ENCODE measurements at places on chromosomes 3 and 15.
A peak's percentile ranks its signal among the peaks of the same experiment; 100 is the strongest.

DNA sequence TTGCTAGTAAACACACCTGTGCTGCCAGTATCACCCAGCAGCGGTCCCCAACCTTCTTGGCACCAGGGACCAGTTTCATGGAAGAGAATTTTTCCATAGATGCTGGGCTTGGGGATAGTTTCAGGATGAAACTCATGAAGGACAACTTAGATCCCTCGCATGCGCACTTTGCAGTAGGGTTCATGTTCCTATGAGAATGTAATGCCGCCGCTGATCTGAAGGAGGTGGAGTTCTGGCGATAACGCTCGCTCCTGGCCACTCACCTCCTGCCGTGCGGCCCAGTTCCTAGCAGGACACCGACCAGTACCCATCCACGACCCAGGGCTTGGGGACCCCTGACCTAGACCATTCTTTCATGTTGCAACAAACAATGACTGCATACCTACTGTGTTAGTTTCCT, 89.7 kb downstream of the TOP2B start:
- DNase-seq: no peak

DNA sequence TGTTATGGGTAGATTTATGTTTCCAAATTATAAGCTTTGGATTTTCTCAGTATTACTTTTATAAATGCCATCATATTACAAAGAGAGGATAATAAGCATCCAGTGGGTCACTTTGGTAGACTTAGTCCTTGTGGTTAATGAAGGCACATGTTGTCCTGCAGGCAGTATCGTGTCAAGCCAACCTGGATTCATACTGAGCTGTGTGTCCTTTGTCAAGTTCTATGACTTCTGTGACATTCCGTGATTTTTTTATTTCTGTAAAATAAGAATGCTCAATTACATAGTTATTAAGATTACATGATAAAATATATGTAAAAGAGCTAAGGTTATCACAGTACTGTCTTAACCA, 257.7 kb downstream of the RBMS3 start:
- DNase-seq: no peak

DNA sequence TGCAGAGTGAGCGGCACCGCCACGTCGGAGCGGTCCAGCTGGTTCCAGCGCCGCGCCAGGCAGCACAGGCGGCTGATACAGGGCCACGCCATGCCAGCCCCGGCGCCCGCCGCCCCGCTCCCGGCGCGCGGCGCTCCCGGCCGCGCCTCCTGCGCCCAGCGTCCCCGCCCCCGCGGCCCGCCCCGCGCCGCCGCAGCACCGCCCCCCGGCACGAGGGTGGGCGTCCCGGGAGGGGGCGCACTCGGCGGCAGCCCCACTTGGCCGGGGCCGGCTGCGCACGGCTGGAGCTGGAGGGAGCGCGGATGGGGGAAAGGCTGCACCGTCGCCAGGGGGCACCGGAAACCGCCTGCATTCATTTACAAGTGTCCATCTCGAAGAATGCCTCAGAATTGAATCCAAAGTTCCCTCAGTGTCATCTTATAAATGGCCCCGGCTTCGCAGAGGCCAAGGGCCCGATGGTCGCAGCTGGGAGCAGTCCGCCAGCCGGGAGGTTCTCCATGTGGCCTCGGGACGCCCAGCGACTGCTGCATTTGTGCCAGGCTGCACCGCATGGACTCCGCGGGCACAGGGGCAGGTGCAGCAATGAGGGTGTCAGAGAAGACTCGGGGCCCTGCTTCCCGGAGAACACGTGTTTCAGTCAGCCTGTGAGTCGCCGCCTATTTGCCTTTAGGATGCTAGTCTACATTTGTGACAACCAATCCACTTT, at the start of gene MAP6D1:
MAP6D1 (minus strand) TSS at position 122 of the 706 bp plus-strand sequence; CDS start at position 92, 30 bp downstream.
- peak; percentile 39 for DNase-seq

DNA sequence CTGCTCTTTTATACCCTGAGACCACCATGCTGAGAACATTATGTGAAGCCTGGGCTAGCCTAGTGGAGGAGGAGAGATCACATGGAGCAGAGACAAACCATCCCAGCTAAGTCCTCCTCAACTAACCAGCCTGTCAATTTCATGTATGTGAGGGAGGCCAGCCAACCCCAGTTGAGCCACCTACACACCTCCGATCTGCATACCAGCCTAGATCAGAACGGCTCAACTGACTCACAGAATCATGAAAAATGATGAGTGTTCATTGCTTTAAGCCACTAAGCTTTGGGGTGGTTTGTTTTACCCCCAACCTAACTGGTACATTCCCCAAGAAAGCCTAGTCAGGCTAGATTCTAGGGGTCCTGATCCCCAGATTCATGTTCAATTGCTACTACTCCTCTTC, 19.4 kb upstream of the CA12 start:
- peak; percentile 47 for DNase-seq

DNA sequence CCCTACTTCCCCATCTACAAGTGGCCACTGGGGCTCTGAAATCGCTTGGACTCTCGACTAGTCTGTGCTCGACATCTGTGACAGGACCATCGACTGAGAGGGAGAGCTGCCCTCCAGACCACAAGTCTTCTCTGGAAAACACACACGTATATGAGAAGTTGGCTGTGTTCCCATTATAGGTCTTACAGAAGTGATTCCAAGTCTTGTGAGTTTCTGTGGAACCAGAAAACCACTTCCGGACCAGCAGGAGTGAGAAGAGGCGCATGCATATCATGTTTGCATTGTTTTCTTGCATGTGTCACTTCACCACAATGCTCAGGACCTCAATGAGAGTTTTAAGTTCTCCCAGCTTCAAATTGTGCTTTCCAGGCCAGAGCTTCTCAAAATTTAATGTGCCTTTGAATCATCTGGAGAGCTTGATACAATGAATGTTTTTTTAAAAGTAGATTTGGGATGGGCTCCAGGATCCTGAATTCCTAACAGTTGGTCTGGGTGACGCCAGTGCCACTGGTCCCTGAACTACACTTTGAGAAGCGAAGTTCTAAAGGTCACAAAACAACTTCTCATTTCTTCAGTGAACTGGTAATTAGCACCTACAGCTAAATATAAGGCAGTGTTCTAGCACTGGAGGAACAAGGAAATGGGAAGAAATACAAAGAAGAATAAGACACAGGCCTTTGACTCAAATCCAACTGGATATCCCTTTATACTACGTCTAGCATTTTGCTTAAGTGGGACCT, 15.7 kb downstream of the LIPC start:
- DNase-seq: peak; percentile 81

GRCh38 chr3:128499724-128500275, 6.8 kb upstream of the GATA2 start:
- DNase-seq: peak; percentile 59

GRCh38 chr3:148884261-148884660, 19.2 kb downstream of the CPA3 start:
- peak; percentile 67 for DNase-seq

DNA sequence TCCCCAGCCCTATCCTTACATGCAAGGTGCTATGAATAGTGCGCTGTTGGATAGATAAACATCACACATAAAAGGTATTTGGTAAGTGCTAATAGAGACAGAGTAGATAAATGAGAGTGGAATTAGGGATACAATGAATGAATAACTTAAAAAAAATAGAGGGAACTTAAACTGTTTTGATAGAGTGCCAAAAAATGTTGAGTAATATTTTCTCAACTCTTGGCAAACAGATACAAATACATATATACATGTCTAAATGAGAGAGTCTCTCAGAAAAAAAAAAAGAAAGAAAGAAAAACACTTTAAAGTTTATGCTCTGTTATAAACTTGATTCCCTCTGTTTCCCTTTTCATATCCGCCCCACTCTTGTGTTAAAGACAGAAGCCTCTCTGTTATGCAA, 667.4 kb downstream of the ROBO2 start:
- DNase-seq: peak; percentile 59

DNA sequence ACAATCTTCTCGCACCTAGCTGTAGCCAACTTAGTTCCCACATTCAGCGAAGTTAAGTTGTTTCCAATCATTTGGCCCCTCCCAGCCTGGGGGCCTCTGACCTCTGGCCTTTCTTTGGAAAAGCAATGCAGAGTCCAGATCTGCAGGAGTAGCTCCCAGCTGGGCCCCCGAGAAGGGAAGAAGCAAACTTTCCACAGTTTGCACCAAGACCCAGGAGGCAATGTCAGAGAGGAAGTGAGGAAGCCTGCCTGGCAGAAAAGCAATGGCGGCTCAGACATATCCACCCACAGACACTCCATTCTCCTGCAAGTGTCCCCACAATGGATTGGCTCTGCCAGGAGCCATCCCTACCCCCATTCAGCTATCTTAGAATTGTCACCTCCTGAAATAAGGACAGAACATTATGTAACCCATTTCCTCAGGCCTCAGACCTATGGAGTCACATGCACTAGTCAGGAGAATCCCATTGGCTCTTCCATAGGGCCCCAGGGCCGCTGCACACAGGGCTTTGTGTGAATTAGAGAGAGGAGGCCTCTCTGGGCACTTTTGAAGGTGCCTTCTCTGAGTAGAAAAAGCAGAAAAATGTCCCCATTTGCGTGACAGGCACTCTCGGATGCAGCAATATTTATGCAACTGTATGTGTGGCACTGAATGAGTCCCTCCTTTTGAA, 3.0 kb upstream of the BUB1B start:
- DNase-seq: no peak

DNA sequence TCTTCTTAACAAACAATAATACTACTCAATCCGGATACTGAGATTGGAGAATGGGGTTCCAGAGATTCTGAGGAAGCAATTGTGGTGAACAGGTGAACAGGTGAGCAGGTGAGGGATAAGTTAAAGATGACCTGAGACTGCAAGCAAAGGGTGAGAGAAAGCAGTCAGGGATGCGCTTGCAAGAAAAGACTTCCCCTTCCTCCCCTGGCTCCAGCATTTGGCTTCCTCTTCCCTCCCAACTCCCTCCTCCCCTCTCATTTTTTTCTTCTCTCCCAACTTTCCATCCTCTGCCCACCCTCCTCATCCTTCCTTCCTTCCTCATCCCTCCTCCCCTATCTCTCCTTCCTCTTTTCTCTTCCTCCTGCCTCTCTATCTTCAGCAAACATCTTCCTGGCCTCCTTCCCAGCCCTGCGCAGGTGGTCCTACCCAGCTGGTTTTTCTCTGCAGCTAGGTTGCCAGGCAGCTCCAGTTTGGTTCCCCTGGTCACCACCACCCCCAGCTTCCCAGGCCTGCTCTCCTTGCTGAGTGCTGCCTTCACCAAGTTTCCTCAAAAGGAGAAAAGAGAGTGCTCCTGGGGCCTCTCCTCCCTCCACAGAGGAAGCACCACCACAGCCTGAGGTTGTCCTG, 10.4 kb upstream of the VIPR1 start:
- no peak for DNase-seq

DNA sequence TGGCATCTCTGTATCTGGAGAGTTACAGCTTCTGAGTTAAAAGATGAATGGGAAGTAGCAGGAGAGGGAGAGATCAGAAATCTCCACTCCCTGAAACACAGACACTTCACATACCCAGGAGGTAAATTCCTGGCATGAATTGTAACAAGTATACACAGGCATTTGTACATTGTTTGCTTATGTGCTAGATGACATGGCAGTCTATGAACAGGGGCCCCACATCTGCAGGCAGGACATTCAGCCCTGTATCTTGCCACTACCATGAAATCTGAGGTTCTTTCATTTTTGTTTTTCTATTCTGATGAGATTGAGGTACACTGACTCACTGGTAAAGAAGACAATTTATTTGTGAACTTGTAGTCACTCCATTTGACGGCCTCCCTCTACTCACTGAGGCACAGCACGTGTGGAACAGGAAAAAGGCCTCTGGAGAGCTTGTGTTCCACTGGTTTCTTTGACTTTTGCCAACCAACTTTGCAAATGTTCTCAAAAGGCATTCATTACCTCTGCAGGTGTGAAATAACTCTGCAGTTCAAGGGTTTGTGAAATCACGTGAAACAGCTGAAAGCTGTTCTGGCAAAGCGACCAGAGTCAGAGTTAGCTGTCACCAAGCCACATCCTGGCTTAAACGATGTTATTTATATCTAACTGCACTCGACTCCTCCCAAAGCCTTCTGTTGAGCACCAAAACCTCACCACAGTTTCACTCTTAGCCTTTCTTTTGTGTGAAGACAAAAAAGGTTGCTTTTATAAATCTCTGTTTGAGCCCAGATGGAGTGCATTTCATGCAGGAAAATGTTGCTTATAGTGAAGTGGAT, 401.3 kb upstream of the CFAP20DC start:
- no peak for DNase-seq

DNA sequence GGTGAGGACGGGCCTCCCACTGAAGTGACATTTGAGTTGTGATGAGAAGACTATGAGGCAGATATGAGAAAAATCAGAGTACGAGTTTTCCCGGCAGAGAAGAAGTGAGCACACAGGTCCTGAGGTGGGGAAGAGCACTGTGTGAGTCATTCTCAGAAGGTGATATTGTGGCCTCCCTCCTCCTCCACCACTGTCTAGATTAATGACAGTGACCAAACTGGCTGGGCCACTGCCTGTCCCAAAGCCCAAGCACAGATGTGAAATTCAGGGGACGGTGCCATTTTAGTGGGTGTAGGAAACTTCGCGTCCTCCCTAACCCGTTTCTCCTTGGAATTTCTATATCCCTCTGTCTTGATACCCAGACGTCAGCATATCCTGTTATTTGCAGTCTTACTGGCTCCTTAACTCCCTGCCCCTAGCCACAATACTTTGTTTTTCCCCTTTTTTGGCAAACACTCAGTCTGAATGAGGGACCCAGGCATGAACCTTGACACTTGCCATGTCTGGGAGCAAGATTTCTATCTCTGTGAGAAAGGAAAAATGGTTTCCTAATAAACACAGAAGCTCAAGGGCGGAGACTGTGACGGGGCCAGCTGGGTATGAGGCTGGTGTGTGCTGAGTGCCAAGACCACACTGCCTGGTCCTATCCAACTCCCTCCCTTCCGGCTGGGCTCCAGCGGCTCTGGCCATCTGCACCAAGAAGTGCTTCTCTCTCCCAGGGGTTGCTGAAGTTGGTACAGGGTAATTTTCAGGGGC, 15.2 kb downstream of the PRICKLE2 start:
- DNase-seq: no peak

- DNase-seq: no peak
Observed at GRCh38 chr15:31156226-31156625, 54.7 kb upstream of the TRPM1 start.

DNA sequence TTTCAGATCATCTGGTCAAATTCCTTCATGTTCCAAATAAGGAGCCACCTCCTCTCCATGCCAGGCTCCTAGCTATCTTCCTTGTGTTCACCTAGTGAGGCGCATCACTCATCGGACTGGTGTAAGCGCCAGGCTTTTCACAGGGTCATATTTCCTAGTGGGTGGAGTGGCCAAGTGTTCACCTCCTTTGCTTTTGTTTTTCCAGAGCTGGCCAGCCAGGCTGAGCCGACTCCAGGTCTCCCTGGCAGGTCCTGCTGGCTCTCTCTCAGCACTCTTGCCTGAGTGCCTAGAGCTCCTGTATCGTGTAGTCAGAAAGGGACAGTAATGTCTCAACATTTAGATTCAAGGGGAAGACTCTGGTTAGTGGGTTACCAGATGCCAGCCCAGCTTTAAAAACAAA, 31.0 kb downstream of the HEG1 start:
- DNase-seq: peak; percentile 38

GRCh38 chr3:21703291-21703690, 47.7 kb downstream of the ZNF385D start:
- no peak for DNase-seq

DNA sequence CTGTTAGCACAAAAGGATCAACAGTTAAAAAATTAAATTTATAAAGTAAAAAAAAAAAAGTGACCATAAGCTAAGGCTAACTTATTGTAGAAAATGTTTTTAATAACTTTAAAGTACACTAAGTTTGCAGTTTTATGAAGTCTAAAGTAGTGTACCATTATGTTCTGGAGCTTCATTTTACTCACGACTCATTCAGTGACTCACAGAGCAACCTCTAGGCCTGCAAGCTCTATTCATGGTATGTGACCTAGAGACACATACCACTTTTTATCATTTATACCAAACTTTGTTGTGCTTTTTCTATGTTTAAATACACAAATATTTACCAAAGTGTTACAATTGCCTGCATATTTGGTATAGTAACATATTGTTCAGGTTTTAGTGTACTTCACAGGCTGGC, 1552.3 kb downstream of the OTOL1 start:
- no peak for DNase-seq

GRCh38 chr3:2623436-2623835, 486.7 kb downstream of the IL5RA start:
- DNase-seq: peak; percentile 0

Data from iris pigment epithelial cell (primary cell).